ENCODE measurements at places on chromosomes 2 and 18.

- DNase-seq = no peak
Observed at GRCh38 chr2:98828369-98828744, 97.4 kb upstream of the MGAT4A start.

DNA sequence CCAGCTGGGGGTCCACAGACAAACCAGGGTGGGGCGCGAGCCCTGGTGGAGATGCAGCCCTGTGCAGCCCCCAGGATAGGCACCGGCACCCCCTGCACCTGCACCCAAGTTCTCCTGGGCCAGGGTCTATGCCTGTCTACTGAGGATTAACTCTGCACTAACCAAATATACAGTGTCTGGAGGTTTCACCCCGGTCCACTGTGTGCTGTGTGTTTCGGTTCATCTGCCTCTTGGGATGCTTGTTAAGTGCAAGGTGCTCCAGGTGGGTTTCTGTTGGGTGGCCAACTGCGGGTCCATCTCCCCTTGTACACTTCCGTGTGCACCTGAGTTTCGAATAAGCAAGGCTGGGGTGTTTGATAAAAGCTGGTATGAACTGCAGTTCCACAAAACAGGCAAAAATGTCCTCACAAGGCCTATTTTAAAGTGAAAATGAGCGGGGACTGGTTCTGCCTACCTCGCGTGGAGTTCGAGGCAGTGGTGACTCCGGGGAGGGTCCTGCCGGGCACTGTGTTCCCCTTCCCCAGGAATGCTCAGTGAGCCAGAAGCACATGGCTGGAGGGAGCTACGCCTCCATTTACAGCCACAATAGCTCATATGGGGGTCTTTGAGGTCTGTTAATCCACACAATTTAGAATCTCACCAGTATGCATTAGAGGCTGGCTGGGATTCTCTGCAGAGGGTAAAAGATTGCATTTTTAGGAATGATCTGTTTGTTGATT is 70.7 kb downstream of the EDAR start:
- DNase-seq = no peak

DNA sequence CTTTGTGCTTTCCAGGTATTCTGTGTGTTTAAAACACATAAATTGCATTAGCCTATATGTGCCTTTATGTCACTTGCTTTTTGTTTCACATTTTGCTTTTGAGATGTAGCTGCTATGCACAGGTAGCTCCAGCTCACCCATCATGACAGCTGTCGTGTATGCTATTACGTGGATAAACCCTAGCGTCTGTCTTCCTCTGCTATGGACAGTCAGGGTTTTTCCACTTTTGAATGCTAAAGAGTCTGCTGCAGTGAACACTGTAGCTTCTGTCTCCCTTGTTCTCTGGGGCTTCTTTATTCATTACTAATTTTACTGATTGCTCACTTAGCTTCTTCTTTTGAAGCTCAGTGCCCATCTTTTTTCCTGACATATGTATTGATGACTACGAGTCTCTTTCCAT is 24.7 kb upstream of the MBP start:
- no peak for DNase-seq

- DNase-seq = no peak
Observed at GRCh38 chr2:169891593-169892298, 64.5 kb downstream of the UBR3 start.

DNA sequence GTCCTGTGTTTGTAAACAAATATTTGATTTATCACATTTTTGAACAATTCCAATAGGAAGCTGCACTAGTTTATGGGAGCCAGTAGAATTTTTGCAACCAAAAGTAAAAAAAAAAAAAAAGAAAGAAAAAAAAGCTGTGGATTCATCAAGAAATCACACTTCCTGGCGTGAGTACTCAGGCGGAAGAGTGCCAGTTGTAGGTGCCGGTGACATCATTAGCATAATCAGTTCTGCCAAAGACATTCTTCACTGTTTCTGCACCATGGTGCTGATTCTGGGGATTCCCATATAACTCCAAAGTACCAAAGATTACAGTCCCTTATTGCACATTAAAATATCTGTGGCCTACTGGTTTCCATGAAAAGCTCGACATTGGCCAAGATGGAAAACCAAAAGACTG is 32.8 kb downstream of the RAPGEF4 start:
- no peak for DNase-seq

GRCh38 chr2:152200565-152201465 is 25.3 kb upstream of the STAM2 start:
- no peak for DNase-seq

GRCh38 chr2:35428548-35428947 is 927.0 kb upstream of the CRIM1 start:
- no peak for DNase-seq

DNA sequence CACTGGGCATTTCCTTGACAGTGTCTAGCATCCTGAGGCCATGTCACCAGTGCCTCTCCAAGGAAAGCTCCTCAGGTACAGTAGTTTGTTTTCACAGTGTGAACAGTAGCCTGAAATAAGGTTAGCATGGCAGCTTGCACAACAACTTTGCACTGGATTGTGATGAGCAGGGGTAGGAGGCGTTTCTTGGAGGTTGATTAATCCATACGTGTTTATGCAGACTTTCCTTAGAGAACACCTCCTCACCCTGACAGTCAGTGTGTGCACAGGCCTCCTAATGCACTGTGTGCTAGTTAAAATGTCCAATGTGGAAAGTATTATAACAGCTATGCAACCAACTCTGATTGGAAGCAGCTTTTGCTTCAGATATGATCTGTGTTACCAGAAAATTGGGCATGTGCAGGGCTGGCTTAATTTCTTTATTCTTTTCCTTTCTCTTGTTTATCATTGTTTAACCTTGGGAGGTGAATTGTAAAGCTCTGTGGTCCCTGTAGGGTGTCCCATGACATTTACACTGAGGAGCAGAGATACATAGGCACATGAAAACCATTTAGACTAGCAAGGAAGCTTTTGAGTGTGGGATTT is 77.2 kb upstream of the LDAH start:
- no peak for DNase-seq

DNA sequence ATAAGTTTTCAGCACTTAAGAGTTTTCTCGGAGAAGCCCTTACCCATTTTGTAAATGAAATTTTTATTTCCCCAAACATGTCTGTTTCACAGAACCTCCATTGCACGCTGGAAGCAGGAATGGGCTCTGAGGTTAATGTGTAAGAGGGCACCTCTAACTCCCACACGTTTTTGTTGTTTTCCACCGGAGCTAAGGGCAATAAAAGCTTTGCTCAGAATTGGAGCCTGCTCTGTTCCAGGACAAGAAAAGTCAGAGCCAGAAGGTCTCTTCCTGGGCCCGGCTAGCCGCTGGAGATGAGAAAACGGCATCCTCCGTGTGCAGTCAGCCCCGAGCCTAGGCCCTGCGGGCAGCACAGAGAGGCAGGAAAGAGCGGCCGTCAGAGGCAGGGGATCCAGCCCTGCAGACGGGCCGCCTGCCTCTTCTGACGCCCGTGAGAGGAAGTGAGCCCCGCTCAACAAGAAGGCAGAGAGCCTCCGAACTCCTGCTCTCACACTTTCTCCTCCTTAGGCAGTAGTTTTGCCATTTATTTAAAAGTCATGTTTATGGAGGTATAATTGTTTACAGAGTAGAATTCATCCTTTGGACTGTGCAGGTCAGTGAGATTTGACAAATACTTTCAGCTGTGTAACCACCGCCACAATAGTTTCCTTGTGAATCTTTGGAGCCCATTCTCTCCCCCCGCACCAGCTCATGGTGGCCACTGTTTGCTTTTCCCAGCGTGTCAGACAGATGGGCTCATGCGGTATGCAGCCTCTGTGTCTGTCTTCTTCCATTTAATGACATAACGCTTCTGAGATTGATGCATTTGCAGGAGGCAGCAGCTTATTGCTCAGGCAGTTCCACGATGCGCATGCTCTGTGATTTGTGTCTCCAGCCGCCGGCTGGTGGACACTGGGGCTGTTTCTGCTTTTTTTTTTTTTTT is 117.3 kb downstream of the GALR1 start:
- no peak for DNase-seq

DNA sequence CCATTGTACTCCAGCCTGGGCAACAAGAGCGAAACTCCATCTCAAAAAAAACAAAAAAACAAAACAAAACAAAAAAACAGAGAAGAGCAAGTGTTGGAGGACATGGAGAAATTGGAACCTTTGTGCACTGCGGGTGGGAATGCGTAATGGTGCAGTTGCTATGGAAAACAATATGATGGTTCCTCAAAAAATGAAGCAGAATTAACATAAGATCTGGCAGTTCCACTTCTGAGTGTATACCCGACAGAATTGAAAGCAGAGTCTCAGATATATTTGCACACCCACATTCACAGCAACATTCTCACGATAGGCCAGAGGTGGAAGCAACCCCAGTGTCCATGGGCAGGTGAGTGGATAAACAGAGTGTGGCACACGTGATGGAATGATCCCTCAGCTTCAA is 11.0 kb upstream of the RALB start:
- no peak for DNase-seq

- DNase-seq = no peak
Observed at GRCh38 chr18:54812885-54813284, 15.4 kb upstream of the RAB27B start.

GRCh38 chr2:102841107-102841840 is 79.4 kb downstream of the TMEM182 start:
- DNase-seq = no peak

- no peak for DNase-seq
Observed at GRCh38 chr2:218435003-218435982, 16.4 kb downstream of the VIL1 start.

- DNase-seq = no peak
Observed at GRCh38 chr2:85601771-85602475, 575 bp downstream of the TMEM150A start.

- DNase-seq = no peak
Observed at GRCh38 chr2:69554981-69555380, 88.6 kb downstream of the AAK1 start.

DNA sequence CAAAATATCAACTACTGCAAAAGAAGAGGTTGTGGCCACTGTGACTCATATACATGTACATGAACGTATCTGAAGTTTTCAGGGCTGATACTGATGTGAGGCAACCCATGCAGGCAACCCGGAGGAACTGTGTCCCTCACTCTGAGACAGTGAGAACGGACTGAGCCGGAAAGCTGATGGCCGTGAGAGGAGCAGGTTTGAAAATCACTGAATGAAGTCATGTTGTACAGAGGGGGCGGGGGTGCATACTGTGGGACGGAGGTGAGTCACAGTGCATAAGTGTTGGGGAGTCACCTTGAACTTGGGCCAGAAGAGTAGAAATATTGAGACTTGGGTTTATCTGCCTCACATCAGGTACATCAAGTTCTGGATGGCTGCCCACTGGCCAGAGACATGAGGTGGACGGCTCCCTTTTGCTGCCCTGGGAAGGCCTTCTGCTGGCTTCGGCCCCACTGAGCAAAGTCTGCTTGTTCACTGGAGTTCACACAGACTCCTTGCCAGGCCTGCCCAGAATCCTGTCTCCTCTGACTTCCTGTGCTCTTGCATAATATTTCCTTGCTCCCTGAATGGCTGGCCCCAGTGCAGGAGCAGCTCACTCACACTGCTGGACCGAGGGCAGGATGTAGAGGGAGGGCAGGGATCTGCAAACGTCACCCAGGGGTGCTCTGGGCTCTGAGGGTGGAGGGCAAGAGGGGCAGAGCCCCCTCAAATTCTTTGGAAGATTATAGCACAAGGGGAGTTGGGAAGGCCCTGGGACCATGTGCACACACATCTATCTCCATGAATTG is 18.1 kb downstream of the EPAS1 start:
- no peak for DNase-seq

DNA sequence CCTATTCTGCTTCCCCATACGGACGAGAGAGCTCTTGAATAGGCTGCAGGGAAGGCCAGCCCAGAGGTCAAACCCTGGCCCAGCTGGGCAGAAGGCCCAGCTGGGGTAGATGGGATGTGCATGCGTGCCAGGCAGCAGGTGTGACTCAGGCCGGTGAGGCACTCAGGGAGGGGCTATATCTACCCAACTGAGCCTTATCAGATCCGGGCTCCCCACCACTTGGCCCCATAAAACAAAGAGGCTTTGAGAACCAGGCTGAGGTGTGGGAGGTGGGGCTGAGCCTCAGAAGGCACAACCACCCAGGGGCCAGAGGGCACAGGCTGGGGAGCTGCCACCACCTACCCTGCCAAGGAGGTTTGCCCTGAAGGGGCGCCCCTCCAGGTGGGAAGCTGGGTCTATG is 8.0 kb upstream of the CFAP65 start:
- no peak for DNase-seq

DNA sequence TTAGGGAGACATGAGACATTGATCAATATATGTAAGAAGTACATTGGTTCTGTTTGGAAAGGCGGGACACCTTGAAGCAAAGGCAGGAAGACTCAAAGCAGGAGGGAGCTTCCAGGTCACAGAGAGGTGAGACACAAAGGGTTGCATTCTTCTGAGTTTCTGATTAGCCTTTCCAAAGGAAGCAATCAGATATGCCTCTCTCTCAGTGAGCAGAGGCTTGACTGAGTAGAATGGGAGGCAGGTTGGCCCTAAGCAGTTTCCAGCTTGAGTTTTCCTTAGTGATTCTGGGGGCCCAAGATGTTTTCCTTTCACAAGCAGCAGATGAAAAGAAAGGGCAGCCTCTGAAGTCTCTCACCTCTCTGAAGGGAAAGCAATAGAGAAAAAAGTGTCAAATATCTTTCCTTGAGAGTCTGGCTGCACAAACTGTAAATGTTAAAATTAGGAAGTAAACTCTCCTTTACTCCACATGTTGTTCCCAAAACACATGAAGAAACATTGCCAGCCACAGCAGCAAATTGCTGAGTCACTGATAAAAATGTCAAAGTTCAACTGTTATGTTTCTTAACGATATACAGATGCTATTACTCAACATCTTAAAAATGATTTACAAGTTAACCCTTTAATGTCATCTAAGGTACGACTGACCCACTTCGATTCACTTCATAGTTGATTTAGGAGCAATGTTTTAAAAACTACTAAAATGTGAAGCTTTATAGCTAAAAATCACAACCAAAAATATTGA is 40.3 kb downstream of the CYB5A start:
- DNase-seq = no peak

DNA sequence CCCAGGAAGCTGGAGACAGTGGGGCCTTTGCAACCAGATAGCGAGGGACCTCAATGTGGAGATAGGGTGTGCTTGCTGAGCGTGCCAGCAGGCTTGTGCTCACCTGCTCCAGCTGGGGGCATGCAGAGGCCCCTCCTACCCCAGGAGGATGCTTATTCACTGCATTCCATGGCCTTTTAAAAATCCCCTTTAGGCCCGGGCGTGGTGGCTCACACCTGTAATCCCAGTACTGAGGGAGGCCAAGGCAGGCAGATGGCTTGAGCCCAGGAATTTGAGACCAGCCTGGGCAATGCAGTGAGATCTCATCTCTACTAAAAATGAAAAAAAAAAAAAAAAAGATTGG is 54.5 kb downstream of the ODC1 start:
- DNase-seq = no peak

- DNase-seq = no peak
Observed at GRCh38 chr2:240211096-240211495, 70.6 kb upstream of the OTOS start.

DNA sequence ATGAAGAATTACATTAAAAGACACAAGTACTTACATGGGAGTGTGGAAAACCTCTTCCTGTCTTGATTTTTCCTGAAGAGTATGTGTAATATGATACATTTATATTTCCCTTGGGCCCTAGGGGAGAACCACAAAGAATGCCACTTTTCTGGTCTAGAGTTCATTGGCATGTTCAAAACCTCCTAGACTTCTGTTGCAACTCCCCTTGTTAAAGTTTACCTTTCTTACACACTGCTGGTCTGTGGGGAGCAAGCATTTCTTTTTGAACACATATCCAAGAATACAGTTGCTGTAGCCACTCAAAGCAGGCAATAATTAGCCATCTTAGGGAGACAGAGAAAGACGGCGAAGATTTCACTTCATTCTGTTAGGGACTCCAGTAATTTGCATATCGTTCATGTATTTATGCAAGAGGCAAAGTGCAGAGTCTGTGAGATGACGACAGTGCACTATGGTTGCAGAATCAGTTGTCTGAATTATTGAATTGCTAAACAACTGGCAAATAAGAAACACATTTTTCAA is 103.5 kb downstream of the NOL4 start:
- DNase-seq = no peak

Data from GM12892 (cell line).